ENCODE measurements at places on chromosomes 6 and 20. TPM values are rescaled to one million over a fixed set of nuclear protein-coding genes. Genes with fewer than 3 reads are reported as not detected.

DNA sequence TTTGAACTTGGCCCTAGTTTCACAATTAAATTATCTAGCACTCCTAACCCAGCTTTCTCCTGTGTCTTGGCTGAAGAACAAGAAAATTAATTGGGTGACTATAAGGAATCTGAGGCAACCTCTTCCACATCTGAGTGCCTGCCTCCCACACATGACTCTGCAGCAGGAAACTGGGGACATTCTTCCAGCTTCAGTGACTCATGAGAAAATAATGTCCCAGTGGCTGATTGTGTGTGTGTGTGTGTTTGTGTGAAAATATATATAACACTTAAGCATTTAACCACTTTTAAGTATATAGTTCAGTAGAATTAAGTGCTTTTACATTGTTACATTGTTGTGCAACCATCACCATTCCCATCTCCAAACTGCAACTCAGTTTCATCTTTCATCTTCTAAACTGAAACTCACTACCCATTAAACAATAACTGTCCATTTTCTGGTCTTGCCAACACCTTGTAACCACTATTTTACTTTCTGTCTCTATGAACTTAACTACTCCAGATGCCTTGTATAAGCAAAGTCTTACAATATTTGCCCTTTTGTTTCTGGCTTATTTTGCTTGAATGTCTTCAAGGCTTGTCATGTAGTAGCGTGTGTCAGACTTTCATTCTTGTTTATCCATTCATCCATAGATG is 8.7 kb downstream of the TRIM38 start:
- peak; percentile 61 for DNase-seq

GRCh38 chr6:169930799-169931198 is 179.4 kb downstream of the ERMARD start:
- DNase-seq, result no peak

ZNF311 gene
- total RNA-seq, result 1.9 TPM

- peak; percentile 11 for DNase-seq
Observed at GRCh38 chr6:111871725-111872400, 1.4 kb downstream of the FYN start.

DNA sequence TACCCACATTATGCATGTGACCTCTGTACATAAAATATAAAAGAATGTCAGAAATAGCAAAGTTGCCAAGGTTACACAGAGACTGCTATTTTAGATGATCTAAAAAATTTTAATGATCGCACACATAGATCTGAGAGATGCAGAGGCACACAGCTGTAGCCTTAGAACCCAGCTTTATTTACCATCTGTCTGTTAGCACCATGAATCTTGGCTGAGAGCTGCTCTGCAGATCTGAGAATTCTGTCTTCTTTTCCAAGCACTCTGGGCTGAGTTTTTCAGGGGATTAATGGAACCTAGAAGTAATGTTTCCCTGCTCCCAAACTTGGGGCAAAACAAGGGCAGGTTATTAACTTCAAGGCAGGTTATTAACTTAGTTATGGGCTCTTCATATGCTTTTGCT is 248.7 kb upstream of the JAG1 start:
- DNase-seq, result no peak

DNA sequence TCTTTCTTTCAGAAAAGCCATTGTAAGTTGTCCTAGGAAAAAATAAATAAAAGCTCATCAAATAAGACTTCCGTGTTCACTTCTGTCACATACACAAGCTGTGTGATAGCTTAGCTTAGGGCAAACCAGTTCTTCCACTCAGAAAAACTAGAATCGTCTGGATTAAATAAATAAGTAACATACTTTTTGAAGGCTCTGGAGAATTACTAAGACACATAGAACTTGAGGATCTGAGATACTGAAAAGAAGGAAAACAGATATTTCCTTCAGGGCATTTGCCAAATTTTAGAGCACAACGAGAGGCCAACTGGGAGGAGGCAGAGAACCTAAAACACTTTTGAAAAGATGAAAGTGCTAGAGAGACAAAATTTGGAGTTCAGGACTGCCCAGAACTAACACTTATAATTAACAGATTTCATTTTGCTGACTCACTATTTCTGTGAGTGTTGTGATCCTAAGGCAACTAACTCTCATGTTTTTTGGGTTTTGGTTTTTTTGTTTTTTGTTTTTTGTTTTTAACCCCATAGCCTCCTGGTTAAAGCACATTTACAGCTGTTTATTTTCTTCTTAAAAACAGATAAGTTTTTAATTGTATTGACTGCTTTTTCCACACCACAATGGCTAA is 38.7 kb upstream of the THEMIS start:
- DNase-seq, result no peak

DNA sequence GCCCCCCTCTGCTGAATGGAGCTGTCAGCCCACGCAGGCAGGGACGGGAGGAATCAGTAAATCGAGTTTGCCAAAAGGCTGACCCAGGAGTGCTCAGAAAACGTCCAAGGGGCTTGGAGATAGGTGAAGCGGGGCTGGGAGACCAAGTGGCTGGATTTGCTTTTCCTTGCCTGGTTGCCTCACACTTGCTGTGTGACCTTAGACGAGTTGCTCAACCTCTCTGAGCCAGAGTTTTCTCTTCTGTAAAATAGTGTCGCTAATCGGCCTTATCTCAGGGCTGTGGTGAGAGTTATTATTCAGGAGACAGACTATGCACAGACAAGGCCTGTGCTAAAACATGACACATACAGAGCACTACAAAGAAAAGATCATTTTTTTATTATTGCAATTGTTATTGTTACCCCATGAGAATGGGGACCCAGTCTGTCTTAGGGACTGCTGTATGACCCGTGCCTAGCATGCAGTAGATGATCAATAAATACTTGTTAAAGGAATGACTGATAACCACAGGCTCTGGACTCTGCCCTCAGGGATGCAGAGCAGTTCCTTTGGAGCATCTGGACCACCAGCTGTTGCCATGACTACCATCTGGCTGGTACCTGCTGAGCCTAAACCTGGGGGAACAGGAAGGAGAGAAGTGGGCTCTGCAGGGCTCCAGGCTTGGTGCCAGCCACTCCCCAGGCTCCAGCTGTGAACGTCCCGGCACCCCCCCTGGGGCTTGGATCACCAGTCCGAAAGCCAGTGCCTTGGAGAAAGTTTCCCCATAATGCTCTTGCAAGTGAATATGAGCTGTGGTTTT is 901 bp downstream of the KCNK15 start:
- no peak for DNase-seq

GRCh38 chr6:89581689-89582088 is 56.9 kb downstream of the LYRM2 start:
- DNase-seq, result no peak

- DNase-seq, result no peak
Observed at GRCh38 chr20:19670829-19671228, 87.2 kb upstream of the RIN2 start.

SLC22A7 gene
- not detected for total RNA-seq

GRCh38 chr6:66199171-66199570 is 492.1 kb upstream of the EYS start:
- DNase-seq, result no peak

SPEF1 gene
- total RNA-seq, result 15.1 TPM

DNA sequence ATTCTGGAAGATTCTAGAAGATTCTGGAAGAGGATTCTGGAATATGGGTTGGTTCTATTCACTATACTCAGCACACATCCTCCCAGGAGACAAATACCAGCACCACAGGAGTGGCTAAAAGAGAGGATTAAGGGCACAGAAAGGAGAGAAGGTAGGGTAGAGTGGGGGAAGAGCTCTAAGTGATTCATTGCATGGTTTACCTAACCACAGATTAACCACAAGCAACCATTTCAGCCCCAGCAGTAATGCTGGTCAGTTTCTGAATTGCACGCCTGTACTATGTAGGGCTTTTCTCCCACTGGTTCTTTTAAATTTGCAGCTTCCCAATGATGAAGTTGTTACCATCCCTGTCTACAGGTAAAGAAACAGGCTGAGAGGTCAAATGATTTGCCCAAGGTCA is 192.7 kb upstream of the PMEPA1 start:
- DNase-seq, result no peak

DNA sequence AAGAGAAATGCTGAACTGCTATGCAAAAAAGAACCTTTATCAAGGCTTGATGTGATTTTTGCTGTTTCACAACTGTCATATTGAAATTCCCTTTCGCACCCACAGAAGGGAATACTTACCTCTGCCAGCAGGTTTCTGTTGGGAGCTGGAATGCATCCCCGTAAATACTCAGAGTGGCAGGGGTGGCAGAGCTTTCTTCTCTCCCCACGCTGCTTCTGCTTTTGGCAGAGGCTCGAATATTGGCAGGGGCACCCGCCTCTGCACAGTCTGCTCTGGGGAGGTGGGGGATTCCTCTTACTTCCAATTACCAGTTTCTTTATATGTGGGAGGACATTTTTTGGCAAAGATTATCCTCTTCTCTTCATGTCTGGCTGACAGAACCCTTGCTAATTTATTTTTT is 28.4 kb downstream of the TMEM200A start:
- DNase-seq, result no peak

DNA sequence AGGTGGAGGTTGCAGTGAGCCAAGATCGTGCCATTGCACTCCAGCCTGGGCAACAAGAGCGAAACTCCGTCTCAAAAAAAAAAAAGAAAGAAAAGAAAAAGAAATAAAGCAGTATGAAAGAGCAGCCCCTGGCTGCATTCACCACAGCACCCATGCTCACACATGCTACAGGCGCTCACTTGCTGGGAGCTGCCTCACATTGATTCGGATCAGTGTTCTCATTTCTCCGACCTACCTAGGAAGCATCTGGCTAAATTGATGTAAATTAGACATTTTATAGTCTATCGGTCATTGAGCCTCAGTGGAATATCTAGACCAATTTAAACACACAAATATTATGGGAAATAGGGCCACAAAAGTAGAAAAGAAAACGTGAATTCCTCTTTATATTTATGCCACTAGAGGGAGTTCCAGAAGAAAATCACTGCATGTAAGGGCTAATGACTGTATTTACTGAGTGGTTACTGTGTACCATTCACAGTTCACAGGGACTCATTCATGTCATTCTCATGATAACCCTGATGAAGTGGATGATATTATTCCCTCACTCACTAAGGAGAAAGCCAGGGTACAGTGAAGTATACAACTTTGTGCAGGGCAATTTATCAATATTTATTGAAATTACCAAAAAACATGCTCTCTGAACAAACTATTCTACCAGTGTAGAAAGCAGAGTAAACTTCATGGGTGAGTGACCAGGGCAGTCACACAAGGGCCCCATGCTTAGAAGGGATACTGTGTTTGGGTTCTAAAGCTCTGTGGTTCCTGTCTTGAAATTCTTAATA is 5.3 kb upstream of the MOG start:
- DNase-seq, result no peak

- DNase-seq, result no peak
Observed at GRCh38 chr20:5153612-5154542, 27.1 kb downstream of the CDS2 start.

DNA sequence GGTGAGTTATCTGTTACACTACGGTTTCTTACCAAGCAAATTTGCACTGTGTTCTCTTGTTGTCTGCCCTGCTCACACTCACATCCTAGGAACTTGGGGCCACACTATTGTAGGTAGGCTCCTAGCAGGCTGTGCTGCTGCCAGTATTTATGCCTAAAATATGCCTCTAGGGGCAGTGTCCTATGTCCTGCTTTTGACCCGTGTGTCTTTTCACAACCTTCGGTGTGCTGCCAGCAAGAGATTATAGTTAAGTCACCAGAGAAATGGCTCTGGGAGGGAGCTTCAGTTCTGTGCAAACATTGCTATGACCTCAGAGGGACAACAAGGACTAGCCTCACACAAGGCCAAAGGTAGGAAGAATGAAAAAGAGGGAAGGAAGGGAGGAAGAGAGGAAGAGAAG is 8.9 kb upstream of the TAAR5 start:
- DNase-seq, result no peak

- no peak for DNase-seq
Observed at GRCh38 chr6:159608961-159609651, 83.9 kb downstream of the SOD2 start.

DNA sequence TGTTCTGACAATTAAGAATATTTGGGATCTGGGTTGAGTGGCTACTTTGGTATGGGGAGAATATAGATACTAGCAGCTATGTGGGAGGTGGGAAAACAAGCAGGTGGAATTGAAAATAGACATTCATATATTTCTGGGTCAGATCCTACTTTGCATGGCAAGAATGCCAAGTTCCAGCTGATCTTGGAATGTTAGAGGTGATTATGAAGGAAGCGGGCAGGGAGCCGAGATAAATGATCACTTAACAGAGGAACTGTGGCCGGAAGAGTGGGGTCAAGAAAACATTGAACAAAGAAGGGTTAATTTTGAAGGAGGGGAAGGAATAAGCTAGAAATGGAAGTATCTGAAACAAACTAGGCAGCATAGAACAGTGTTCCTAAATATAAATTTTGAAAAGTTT is 15.4 kb downstream of the PLCB1 start:
- DNase-seq, result no peak

TCF15 gene
- total RNA-seq, result 0.39 TPM

CD24 gene
- total RNA-seq, result 35.3 TPM

- no peak for DNase-seq
Observed at GRCh38 chr6:133748628-133749027, 140.3 kb upstream of the TCF21 start.

DNAH8 gene
- 0.20 TPM for total RNA-seq

GRCh38 chr20:48298851-48299484 is 513.7 kb upstream of the SULF2 start:
- no peak for DNase-seq

VSX1 gene
- total RNA-seq, result not detected

DPPA5 gene
- total RNA-seq, result not detected

KIAA1586 gene
- 11.3 TPM for total RNA-seq

DNA sequence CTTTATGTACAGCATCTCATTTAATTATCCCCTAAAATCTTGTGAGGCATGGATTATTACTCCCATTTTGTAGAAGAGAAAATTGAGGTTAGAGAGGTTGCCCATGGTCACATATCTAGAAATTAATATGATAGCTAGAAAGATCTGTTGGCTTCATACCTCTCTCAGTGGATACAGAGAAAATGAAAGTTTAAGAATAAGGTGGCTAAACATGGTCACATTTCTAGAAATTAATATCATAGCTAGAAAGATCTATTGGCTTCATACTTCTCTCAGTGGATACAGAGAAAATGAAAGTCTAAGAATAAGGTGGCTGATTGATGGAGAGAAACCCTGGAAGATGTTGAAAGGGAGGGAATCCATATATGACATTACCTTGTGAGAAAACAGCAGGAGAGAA is 260.7 kb upstream of the MAN1A1 start:
- no peak for DNase-seq

DNA sequence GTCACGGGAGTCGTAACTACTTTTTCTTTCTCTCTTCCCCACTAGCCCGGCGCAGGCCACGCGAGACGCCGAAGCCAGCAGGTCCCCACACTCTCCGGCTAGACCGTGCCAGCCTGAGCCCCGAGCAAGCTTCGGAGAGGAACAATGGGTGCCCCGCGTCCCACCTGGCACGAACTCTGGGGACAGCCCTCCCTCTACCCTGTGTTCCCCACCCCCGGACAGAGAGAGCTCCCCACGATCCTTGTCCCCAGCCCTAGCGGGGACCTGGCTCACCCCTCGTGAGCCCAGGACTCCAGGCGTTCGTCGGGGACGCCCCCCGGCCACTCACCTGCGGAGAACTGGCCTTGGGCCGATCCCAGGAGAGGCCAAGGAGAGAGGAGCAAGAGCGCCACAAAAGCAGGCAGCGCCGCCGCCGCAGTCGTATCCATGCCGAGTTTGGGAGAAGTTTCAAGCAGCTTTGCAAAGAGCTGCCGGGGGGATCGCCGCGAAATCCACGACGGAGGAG is 416 bp downstream of the PTPRK start:
- peak; percentile 48 for DNase-seq

Data from upper lobe of left lung (tissue), 6 donors.